ENCODE measurements at places on chromosomes 5 and 9. TPM values are rescaled to one million over a fixed set of nuclear protein-coding genes. Genes with fewer than 3 reads are reported as not detected.

The SPEF2 gene
- 3.0 TPM for total RNA-seq

The GGTA1 gene
- 5.6 TPM for total RNA-seq

The INPP5E gene
- total RNA-seq = 10.5 TPM

The LCN1 gene
- not detected for total RNA-seq

The FAT2 gene
- not detected for total RNA-seq

The DIPK1B gene
- 1.3 TPM for total RNA-seq

The CDH9 gene
- not detected for total RNA-seq

The CCDC192 gene
- total RNA-seq = not detected

The AP3S1 gene
- 90.4 TPM for total RNA-seq

The GFRA3 gene
- 1.3 TPM for total RNA-seq

The PCDHGA4 gene
- total RNA-seq = 0.84 TPM

The EGFLAM gene
- 0.98 TPM for total RNA-seq

Measured in left colon (tissue), 2 donors.